Mesendoderm (in vitro differentiated cells): ENCODE measurements at places on chromosomes 13 and 19.

GRCh38 chr13:111667757-111668156 lies 347.3 kb downstream of the TEX29 start:
- DNase-seq: no peak

DNA sequence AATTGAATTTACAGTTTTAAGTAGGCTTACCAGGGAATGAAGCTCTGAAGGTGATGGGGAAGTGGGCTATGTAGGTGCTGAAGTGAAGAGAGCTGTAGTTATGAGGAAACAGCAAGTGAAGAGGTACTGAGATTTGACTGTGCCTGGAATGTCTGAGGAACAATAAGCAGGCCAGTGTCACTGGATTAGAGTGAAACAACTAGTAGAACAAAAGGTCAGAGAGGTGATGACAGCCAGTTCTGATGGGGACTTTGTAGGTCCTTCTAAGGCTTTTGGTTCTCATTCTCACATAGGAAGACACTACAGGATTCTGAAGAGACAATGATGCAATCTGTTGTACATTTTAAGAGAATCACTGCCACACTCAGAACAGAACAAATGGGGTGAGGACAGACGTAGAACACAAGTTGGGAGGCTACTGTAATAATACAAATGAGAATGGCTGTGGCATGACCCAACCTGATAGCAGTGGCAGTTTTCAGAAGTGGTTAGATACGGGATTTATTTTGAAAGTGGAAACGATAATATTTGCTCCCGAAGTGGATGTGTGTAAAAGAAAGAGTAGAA lies 130.8 kb downstream of the MYCBP2 start:
- no peak for DNase-seq

GRCh38 chr13:88107570-88107969 lies 436.4 kb downstream of the SLITRK5 start:
- DNase-seq: no peak

DNA sequence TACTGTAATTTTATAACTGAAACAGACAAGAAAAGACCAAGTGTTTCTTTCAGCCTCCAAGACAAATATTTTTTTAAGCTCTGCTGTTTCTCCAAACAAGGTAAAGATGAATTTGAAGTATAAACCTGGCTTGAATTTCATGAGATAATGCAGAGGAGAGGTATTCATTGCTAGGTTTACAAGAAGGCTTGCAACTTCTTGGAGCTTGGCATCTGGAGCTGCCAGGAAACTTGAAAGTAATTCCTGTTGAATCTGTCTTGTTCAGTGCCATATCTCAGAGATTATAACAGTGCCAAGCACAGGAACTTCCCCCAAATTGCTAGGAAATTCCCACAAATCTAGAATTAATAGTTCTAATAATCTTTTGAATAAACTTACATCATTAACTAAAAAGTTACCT lies 70.9 kb downstream of the CDK8 start:
- DNase-seq: no peak

DNA sequence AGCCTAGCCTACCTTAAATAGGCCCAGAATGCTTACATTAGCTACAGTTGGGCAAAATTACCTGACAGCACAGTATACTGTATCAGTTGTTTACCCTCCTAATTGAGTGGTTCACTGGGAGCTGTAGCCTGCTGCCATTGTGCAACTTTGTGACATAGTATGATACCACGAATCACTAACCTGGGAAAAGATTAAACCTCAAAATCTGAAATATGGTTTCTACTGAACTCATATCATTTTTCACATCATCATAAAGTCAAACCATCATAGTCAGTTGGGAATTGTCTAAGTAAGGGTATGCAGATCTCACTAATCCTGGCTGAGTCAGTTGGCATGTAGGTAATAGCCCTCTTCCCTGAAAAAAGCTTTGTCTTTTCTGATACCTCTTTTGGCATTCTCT lies 9.2 kb downstream of the PAN3 start:
- no peak for DNase-seq

GRCh38 chr13:29484236-29484635 lies 111.3 kb downstream of the SLC7A1 start:
- peak; percentile 54 for DNase-seq

- no peak for DNase-seq
Observed at GRCh38 chr13:108044954-108045353, 170.4 kb downstream of the LIG4 start.

DNA sequence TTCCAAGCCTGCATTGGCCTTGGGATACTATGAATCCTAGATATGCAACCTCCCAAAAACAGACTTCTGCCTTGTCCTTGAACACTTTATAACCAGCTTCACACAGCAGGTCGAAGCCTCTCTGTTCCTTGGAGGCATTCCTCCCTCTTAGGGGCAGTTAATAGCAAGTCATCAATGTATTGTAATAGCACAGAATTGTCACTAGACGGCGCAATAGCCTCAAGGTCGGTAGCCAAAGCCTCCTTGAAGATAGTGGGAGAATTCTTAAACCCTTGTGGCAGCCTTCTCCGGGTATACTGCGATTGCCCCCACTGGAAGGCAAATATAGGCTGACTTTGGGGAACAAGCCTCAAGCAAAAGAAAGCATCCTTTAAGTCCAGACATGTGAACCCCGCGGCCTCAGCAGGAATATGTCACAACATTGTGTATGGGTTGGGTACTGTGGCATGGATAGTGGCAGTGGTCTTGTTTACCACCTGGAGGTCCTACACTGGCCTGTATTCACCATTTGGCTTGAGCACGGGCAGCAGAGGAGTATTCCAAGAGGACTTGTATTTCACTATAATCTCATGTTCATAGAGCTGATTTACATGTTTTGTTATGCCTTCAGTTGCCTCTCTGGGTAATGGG lies 61.1 kb downstream of the ZNF431 start:
- DNase-seq: peak; percentile 83

- no peak for DNase-seq
Observed at GRCh38 chr13:112752711-112753541, 63.1 kb downstream of the ATP11A start.

- no peak for DNase-seq
Observed at GRCh38 chr13:75371203-75371602, 110.8 kb downstream of the TBC1D4 start.

- DNase-seq: no peak
Observed at GRCh38 chr19:29501816-29502580, 23.8 kb upstream of the VSTM2B start.

DNA sequence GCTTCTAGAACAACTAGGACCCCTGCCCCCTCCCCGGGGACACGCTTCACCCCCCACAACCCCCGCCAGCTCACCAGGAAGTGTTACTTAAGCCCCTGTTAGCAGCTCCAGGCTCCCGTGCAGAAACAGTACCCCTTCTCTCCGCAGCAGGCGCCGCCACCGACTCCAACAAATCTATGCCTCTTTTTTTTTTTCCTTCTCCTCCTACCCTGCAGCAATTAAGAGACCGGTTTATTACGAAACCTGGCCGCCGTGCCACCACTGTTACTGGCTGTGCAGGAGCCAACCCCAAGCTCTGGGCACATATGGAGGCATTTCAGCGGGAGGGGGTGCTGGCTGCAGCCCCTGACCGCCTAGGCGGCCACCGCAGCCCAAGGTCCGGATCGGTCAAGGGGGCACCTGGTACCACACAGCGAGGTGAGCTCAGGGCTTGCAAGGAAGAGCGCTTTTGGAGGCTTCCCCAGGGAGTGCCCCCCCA lies 2.4 kb downstream of the GADD45B start:
- DNase-seq: peak; percentile 88

DNA sequence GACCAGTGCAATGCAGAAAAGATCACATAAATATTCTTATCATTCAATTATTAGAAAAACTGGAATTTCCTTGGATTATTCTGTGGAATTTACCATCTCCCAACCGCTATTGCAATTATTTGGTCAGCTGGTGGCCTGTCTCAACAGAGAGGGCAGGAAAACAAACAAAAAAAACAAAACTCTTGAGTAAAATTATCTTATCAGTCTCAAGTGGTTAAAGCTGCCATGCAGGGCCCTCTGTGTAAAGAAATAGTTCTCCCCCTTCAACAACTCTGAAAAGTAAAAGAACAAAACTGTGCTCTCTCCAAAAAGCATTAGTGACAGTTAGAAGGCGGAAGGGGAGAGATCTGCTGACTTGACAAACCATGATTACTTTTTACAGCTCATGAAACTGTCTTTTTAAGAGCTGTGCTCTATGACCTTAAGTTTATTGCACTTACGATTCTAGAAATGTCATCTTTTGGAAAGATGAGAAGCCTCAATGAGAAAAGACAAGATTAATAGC lies 152.3 kb downstream of the DLEU7 start:
- DNase-seq: no peak

GRCh38 chr19:8573316-8573715 lies 3.9 kb downstream of the MYO1F start:
- DNase-seq: no peak

GRCh38 chr13:43686557-43686956 lies 100.2 kb downstream of the ENOX1 start:
- DNase-seq: peak; percentile 76

DNA sequence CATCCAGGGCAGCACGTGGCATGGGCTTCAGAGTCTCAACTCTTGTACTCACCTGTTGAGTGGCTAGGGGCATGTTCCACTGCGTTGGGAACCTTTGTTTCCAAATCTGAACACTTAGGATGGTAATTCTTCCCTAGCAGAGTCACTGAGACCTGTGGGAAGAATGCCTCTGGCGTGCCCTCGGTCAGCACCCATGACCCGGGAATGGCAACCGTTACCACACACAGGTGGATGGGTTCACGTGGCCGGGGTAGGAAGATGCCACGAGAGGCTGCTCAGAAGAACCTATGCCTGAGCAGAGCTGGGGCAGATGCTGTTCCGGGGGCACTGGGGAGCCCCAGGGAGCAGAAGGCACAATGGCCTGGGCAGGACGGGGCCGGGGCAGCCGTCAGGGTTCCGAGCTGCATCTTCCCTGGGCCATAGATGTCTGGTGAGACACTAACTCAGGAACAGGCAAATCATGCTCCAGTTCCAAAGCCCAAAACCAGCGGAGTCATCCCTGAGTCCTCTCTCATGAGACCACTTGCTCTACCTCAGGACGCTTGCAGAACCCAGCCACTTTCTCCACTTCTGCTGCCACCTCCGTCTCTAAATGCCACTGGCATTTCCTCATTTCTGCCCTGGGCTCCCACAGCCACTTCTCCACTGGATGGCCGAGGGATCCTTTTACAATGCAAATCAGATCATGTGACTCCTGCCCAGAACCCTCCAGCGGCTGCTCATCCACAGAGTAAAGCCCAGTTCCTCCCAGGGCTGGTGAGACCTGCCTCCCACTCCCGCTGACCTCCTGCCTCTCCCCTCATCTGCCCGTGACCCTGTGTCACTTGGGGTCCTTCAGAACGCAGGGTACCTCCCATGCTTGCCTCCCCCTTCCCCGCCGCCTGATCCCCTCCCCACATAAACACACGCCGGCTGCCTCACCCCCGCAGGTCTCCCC lies 36.7 kb downstream of the FAM124A start:
- peak; percentile 72 for DNase-seq

DNA sequence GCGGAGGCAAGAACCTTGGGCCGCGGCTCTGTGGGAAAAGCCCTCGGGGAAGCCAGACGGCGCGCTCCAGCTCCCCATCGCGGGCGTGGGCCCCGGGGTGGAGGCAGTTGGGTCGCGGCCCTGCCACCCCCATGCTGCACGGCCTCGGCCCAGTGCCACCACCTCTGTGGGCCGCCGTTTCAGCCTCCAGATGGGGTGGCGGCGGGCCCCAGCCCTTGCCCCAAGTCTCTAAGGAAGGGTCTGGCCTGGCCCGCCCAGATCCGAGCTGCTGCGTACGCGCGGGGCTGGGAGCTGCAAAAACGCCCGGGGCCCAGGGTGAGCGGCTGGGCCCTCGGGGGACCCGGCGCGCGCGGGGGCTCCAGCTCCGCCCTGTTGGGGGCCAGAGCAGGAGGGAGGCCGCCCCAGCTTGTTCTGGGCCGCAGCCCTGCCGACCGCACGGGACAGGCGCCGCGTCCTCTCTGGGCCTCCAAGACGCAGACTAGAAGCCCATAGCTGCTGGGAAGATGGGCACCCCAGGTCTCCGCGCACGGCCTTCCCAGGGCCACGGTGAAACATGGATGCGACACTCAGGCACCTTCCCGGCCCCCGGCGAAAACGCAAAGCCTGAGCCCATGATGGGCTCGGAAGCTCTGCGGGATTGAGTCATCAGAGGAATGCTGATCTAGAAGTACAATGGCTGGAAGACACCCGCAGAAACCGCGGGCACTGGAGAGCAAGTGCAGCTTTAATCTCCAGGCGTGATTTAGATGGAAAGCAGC lies 110.1 kb downstream of the KCTD15 start:
- peak; percentile 89 for DNase-seq

GRCh38 chr19:33794683-33795369 lies 1.8 kb upstream of the KCTD15 start:
- peak; percentile 52 for DNase-seq

GRCh38 chr19:40614622-40615411 lies 13.6 kb downstream of the LTBP4 start:
- DNase-seq: peak; percentile 99

- no peak for DNase-seq
Observed at GRCh38 chr13:39578821-39579291, 24.1 kb downstream of the LHFPL6 start.

- DNase-seq: no peak
Observed at GRCh38 chr13:72403396-72404010, 323.9 kb downstream of the MZT1 start.

DNA sequence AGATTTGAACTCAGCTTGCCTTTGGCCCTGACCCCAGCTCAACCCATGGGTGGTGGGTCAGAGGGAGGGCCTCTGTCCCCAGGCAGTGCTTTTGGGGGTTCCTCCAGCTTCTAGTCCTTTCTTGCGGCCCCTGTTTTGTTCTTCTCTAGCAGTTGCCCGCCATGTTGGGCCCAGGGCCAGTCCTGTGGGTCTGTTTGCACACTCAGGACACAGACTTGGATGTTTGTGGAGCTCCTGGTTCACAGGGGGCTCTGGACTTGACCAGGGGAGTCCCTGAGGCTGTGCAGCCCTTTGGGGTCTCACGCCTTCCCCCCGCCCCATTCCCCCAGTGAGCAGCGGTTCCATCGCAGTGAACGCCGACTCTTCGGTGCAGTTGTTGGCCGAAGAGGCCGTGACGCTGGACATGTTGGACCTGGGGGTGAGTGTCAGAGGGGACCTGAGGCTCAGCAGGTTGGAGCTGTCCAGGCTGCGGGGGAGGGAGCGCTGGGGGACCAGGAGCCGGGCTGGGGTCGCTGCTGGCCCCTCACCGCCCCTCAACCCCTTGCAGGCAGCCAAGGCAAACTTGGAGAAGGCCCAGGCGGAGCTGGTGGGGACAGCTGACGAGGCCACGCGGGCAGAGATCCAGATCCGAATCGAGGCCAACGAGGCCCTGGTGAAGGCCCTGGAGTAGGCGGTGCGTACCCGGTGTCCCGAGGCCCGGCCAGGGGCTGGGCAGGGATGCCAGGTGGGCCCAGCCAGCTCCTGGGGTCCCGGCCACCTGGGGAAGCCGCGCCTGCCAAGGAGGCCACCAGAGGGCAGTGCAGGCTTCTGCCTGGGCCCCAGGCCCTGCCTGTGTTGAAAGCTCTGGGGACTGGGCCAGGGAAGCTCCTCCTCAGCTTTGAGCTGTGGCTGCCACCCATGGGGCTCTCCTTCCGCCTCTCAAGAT lies 2.5 kb downstream of the ATP5F1D start:
- peak; percentile 82 for DNase-seq
